ENCODE measurements at places on chromosomes 5 and 9.

DNA sequence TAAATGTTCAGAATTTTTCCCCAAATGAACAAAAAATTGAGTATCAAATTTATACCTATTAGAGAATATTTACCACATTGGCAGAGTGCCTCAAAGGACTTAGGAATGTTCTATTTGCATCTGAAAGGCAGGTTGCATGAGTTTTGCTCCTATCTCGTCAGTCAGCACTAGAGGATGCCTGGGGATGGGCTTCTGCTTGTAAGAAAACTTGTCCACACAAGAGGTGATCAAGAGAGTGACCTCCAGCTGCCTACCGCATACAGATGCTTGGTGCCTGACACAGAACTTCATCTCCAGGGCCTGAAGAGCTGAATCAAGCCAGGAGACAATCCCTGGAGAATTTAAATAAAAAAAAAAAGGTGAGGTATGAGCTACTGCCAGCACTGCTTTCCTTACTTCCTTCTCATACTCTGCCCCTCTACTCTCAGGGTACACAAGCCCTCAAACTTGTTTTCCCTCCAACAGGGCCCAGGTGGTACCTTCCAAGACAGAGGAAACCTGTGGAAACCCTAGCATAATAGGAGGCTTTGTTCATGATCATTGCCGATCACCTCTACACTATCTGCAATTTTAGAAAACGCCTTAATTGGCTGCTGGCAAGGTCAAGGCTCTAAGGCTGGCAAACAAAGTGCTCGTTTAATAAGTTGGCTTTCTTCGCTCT lies 166.6 kb downstream of the ELAVL2 start:
- no peak for DNase-seq

DNA sequence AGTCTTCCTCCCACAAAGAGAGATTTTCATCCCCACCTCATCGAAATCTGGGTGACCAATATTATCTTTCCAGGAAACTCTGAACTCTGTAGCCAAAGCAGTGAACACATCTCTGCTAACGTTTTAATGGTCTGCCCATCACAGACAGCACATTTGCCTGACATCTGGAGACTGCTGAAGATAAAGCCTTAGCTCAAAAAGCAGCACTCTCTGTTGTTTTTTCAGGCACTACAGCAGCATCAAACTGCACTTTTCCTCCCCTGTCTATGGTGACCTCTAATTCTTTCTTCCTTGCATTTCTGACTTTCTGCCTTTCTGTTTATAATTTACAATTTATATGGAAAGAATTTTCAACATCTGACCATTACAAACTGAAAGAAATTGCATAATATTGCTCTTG lies 66.8 kb downstream of the RAB3C start:
- DNase-seq: no peak

DNA sequence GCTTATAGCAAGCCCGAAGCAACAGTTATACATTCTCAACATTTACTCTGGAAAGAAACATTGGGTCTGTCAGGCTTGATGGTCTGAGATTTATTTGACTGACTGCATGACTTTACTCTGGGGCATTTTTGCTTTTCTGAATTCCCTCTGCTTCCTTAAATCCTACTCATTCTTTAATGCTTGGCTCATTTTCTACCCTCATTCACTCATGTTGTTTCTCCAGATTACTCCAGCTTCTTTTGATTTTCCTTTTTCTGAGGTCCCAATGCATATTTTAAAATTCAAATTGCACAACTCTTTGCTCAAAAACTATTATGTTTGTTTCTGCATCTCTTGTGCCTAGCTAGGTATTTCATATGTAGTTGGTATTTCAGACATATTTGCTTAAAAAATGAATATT lies 2002.9 kb upstream of the NUDT12 start:
- DNase-seq: no peak

- DNase-seq: no peak
These were observed 25.1 kb downstream of the ARHGAP26 start for GRCh38 chr5:142795251-142795650.

- DNase-seq: no peak
These were observed 84.4 kb upstream of the SPIN1 start for GRCh38 chr9:88303721-88304451.

DNA sequence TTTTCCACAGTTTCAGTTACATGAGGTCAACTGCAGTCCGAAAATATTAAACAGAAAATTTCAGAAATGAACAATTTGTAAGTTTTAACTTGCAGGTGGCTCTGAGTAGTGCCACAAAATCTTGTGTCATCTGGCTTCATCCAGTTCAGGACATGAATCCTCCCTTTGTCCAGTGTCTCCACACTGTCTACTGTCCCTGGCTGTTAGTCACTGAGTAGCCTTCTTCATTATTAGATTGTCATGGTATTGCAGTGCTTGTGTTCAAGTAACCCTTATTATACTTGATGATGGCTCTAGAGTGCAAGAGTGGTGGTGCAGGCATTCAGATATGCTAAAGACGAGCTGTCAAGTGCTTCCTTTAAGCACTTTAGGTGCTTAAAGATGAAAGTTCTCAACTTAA lies 65.3 kb downstream of the CFAP95 start:
- no peak for DNase-seq

DNA sequence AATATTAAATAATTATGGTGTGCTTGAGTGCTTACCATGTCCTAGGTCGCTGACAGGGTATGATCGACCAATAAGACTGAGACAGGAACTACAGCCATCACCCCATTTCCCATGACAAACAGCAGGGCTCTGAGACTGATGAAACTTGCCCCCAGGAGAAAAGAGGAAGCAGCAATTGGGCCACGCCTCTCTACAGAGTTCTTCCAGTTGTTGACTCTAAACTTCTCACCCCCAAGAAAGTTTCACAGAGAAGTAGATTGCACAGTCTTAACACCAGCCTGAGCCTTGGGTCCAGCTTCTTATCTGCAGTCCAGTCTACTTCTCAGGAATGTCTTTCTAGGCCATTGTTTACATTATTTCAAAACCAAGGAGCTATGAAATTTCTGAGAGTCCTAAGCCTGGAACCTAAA lies 182.2 kb upstream of the ANKRD55 start:
- no peak for DNase-seq

GRCh38 chr5:150473673-150474358 lies 24.3 kb upstream of the RPS14 start:
- no peak for DNase-seq

DNA sequence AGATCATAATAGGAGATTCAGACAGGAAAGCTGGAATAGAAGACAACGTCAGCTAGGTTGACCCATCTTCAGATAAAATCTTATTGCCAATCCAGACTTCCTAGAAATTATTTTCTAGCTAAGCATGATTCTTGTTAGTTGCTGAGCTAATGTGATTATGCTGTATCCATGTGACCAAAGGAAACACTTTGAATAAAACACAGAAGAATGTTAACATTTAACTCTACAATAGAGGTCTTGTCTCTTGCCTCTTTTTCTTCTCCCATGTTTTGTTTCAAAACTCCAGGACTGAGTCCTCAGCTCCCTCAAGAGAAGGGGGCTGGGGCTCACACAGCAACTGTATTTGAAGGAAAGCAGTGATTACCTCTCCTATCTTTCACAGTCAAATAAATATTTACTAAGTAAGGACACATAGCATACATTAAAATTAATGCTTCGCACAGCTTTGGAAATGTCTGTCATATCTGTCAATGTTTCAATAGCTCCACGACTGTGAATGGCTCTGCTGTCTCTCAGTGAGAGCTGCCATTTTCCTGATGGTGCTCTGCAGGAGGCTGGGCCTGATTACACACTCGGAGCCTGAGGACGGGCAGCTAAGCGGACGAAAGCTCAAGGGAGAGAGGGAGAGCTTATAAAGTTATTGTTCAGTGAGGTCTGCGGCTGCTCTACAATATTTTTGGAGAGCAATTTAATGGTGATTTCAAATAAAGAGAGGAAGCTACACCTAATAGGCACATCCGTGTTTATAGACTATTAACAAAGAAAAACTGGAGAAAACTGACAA lies 64.8 kb upstream of the ZNF462 start:
- no peak for DNase-seq

DNA sequence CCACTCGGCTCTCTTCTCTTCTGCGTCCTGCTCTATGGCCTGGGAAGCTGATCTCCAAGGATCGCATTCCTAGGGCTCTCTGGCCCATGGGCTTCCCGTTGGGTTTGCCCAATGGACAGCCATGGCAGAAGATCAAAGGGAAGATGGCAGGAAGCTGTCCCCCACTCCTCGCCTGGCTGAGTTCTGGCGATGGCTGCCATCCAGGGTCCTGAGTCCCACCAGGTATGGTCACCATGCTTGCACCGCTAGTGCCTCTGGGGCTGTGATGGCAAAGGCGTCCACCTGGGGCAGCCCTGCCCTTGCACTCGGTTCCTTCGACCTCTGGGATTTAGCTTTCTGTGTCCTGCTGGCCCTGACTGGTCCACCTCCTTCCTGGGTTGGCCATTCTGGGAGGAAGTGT lies 156.0 kb downstream of the RXRA start:
- DNase-seq: no peak

DNA sequence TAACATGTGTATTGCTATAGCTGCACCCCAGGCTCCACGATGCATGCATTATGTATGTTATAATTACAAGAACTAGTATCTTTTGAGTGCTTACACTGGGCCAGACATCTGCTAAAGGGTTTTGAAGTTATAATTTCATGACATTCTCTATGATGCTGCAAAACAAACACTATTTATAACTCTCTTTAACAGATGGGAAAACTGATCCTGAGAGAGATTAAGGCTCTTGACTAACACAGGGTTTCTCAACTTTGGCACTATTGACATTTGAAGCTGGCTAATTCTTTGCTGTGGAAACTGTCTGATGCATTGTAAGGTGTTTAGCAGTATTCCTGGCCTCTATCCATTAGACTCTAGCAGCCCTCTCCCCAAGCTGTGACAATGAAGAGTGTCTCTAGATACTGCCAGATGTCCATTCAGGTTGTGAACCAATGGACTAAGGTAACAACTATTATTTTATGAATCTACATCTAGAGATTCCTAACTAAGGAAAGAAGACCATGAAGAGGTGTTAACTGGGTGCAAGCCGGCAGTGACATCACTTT lies 258.6 kb downstream of the ASTN2 start:
- DNase-seq: no peak

GRCh38 chr5:36932699-36933098 lies 56.1 kb downstream of the NIPBL start:
- no peak for DNase-seq

DNA sequence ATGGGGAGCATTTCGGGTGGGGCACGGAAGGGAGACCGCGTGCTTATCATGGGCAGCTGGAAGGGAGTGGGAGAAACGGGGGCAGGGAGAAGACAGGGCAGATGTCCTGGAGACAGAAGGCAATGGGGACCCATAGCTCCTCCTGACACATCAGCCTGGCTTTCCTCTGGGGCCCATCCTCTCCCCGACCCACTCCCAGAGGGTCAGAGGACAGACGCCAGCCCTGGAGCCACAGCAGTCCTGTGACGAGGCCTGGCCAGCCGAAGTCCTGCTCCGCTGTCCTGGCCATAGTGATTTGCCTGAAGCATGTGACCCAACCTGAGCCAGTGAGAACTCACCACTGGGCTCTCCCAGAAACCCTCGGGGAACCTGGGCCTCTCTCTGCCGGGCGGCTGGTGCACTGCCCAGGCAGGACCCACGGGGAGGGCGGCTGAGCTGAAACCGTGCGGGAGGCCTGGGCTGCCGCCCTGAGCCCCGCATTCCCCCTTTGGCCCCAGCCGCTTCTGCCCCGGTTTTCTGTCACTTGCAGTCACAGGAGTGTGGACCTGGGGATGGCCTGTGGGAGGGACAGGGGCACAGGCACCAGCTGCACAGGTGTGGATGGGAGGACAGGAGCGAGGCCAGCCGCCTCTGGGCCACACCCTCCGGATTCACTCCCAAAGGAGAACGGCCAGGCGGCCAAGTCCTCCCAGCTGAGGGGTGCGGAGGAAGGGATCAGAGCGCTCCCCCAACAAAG lies 19.8 kb downstream of the ADAMTS2 start:
- DNase-seq: peak; percentile 24

DNA sequence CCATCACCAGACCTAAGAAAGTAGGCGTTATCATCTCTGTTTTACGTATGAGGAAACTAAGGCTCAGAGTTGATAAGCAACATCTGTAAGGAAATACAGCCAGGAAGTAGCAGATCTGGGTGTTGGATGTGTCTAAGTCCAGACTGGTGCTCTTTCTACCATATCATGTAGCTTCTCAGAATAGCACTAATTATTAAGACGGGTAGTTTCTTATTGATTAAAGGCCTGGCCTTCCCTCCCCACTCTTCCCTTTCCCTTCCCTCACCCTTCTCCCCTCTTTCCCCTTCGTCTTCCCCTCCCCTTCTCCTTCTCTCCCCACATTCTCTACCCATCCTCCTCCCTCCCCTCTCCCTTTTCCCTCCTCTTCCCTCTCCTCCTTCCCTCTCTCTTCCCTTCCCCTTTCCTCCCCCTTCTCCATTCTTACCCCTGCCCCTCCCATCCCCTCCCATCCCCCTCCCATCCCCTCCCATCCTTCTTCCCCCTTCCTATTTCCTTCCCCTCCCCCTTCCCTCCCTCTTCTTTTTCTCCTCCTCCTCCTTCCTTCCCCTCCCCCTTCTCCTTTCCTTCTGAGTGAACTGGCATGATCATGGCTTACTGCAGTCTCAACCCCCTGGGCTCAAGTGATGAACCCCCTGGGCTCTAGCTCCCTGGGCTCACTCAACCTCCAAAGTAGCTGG lies 79.4 kb downstream of the SNX24 start:
- DNase-seq: no peak

- DNase-seq: no peak
These were observed 41.2 kb upstream of the RIOK2 start for GRCh38 chr5:97224112-97224750.

GRCh38 chr5:17075236-17075635 lies 139.1 kb upstream of the MYO10 start:
- no peak for DNase-seq

GRCh38 chr5:172411484-172412072 lies 42.7 kb downstream of the SH3PXD2B start:
- no peak for DNase-seq
